ENCODE measurements at places on chromosomes 4 and X. TPM values are rescaled to one million over a fixed set of nuclear protein-coding genes. Genes with fewer than 3 reads are reported as not detected.

The CXorf66 gene
- total RNA-seq: not detected

The GPRASP3 gene
- 6.6 TPM for total RNA-seq

The PPARGC1A gene
- 0.13 TPM for total RNA-seq

The SYN1 gene
- total RNA-seq: 0.36 TPM

The SPANXN4 gene
- total RNA-seq: not detected

The SPRY1 gene
- 27.8 TPM for total RNA-seq

The ARHGEF6 gene
- total RNA-seq: 15.8 TPM
